WERI-Rb-1 (cell line): ENCODE measurements at places on chromosomes 2 and 18.

GRCh38 chr18:64372850-64373249 is 224.0 kb upstream of the LINC00305 start:
- DNase-seq = no peak

DNA sequence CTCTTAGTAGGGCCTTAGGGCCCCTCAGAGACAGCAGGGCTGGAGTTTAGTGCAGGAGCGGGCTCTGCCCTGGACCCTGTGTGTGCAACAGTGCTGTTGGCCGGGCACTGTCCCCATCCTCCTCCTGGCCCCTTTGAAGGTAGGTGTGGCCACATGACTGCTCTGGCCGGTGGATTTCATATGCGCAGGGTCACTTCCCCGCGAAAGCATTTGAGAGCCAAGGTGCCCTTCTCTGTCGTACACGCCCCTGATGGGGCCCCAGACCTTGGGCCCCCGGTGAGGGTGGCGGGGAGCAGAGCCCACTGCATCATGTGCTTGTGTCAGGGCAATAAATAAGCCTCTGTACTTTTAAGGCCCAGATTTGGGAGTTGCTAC is 15.5 kb downstream of the TMEM177 start:
- no peak for DNase-seq

DNA sequence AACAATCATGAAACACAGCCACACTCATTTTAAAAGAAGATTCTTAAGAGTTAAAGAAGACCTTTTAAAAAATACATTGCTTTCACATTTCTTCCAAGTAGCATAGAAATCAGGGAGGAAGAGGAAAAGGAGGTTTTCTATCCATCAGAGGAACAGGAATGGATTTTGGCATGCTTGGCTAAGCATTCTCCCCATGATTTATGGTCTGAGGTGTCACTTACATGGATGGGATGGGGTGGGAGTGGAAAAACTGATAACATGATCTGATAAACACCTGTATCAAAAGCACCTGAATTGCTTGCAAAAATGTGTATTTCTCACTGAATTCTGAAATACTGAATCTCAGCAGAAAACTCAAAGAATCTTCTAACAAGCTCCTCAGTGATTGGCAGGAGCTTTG is 265.9 kb downstream of the NRXN1 start:
- DNase-seq = no peak

DNA sequence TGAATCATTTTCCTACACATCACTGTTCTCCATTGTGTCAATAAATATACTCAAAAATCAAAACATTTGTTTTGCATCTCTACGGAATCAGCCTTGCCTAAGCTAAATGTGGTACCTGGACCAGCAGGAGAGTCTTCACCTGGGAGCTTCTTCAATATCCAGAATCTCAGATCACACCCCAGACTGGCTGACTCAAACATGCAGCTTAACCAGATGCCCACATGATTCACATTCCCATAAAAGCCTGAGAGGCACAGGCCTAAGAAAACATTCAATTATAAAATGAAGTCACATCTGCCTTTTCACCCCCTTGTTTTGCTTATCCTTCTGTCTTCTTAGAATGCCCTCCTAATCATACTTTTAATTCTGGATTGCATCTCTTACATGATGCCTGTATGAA is 1045.5 kb upstream of the NXPH2 start:
- no peak for DNase-seq

DNA sequence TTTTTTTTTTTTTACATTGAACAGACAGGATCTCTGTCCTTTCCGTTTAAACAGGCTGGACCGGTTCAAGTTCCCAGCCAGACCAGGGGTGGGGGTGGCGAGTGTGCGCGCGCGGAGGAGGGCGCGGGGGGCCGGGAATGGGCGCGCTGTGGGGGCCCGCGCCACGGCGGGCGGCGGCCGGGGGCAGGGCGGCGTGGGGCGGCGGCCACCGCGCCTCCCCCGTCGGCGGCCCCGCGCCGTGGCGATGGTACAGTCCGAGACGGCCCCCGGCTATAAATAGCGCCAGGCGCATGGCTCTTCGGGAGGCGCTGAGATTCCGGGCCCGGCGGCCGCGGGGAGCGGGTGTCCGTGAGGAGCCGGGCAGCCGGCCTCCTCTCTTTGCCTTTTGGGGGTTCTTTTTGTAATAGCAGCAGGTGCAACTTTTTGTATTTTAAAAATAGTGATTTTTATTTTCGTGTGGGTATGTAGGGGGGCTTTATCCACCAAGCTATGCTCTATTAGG is 430 bp upstream of the CELF4 start:
- DNase-seq = peak; percentile 78

DNA sequence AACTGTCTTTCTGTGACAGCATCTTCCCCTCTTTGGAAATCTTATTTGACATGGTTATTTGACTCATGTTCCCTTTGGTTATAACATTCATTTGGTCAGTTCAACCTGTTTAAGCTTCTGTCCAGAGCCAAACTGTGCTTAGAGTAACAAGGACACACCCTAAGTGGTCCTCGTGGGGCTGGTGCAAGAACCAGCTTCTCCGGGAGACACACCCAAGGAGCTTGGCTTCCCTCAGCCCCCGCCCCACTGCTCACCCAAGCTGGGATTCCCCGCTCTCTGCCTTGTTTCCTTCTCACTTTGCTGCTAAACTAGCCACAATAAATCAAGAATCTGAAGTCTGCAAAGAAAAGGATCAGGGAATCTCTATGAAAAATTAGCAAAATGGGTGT is 1.4 kb downstream of the SCYGR3 start:
- no peak for DNase-seq
